ENCODE measurements at places on chromosomes 2 and 18.

DNA sequence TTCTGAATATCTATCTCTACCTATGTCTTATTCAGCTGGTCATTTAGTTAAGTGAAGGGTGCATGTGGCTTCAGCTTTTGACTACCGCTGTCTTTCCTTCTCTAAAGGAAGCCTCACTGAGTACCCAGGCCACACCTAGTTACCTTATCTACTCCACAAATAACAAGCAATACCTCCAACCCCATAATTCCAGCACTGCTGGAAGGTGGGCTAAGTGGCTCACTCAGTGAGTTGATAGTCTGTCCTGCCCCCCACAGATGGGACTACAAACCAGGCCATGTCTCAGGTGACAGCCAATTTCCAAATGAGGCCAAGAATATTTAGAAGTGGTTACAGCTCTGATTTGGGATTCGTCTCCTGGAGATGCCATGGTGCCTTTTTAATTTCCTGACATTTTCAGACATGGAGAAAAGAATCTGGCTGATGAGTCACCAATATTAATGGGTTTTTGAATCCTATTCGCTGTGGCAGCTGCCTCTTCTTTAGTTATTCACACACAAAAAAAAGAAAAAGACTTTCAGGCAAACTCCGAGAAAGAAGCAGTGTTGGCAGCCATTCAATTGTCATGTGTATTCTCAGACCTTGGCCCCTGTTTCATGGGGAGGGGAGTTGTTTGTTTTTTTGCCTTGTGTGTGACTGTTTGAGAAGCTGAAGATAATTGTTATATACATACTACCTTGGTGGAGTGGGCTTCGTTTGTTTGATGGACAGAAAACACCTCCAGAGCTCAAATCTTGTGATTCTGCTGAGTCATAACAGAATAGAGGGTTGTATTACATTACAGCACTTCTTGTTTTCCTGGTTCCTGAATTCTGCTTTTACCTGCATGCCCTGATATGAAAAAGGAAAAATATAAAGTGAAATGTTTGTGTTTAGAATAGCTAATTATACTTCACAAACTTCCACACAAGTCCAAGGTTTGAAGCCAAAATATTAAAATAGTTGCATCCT, 64.2 kb downstream of the SCG2 start:
- DNase-seq: no peak
- no peaks in the 10 kb centered on the region for H3K36me3 ChIP-seq
- no peak overlapping the region for H3K4me3 ChIP-seq
- H3K27ac ChIP-seq: no peak overlapping the region

DNA sequence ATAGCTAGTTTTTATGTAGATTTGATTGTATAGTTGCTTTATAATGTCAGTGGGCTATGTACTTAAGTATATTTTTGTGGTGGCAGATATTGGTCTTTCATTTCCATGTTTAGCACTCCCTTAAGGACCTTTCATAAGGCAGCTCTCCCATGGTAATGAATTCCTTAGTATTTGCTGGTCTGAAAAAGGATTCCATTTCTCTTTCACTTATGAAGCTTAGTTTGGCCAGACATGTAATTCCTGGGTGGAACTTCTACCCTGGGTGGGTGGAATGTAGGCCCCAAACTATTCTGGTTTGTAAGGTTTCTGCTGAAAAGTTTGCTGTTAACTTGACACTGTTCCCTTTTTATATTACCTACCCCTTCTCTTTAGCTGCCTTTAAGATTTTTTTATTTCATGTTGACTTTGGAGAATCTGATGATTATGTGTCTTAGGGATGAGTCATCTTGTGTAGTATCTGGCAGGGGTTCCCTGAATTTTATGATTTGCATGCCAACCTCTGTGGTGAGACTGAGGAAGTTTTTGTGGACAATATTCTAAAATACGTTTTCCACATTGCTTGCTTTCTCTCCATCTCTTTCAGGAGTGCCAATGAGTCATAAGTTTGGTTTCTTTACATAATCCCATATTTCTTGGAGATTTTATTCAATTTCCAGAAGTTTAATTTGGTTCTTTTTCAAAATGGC, 65.4 kb upstream of the VRK2 start:
- H3K4me1 ChIP-seq: no peaks in the 10 kb centered on the region
- no peaks in the 10 kb centered on the region for H3K36me3 ChIP-seq
- DNase-seq: no peak
- no peak overlapping the region for H3K27ac ChIP-seq
- H3K4me3 ChIP-seq: no peak overlapping the region

- peaks cover 8% of the 10 kb centered on the region for H3K36me3 ChIP-seq
- no peak overlapping the region for H3K27ac ChIP-seq
- peak overlapping the region; percentile 45 for H3K4me3 ChIP-seq
- H3K4me1 ChIP-seq: peaks cover 24% of the 10 kb centered on the region
- H3K27me3 ChIP-seq: peaks cover 64% of the 10 kb centered on the region
These were observed 4.7 kb upstream of the SATB2 start for GRCh38 chr2:199462347-199462955.

GRCh38 chr18:48134609-48135008, 204.2 kb upstream of the SMAD2 start:
- H3K4me3 ChIP-seq: no peak overlapping the region
- H3K36me3 ChIP-seq: no peaks in the 10 kb centered on the region
- peaks cover 52% of the 10 kb centered on the region for H3K27me3 ChIP-seq
- H3K4me1 ChIP-seq: peaks cover 10% of the 10 kb centered on the region
- H3K27ac ChIP-seq: no peak overlapping the region

GRCh38 chr2:122390406-122390805, 635.0 kb downstream of the TSN start:
- no peak overlapping the region for H3K4me3 ChIP-seq
- H3K27me3 ChIP-seq: no peaks in the 10 kb centered on the region

DNA sequence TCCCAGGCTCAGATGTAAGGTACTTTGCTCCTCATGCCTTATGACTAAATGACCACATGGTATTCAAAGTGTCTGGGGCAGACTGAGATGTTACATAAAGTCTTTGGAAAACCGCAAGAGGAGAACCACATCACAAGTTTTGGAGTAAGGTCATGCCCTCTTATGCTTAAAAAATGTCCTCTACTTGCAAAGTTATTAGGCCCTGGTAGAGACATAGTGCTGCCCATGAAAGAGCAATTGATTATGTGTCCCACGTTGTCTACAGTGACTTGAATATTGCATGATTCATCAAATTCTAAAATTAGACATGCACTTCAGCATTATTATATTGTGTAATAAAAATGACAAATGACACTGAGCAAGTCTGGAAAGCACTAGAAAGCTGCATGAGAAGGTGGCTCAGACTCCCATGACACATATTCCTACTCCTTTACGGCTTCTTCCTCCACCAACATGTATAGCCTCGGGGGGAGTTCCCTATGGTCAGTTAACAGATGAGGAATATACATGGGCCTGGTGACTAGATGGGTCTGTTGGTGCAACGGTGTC, 602.6 kb upstream of the VRK2 start:
- H3K36me3 ChIP-seq: no peaks in the 10 kb centered on the region
- no peak overlapping the region for H3K4me3 ChIP-seq
- no peak for DNase-seq
- no peaks in the 10 kb centered on the region for H3K27me3 ChIP-seq
- H3K4me1 ChIP-seq: no peaks in the 10 kb centered on the region

- no peak overlapping the region for H3K27ac ChIP-seq
- H3K4me3 ChIP-seq: no peak overlapping the region
- H3K27me3 ChIP-seq: no peaks in the 10 kb centered on the region
These were observed 439.8 kb downstream of the TGIF1 start for GRCh38 chr18:3889803-3890202.

GRCh38 chr2:60450488-60450887, 103.0 kb downstream of the BCL11A start:
- no peaks in the 10 kb centered on the region for H3K27me3 ChIP-seq
- no peaks in the 10 kb centered on the region for H3K36me3 ChIP-seq
- H3K27ac ChIP-seq: peak overlapping the region; percentile 18
- peaks cover 15% of the 10 kb centered on the region for H3K4me1 ChIP-seq
- no peak for DNase-seq

GRCh38 chr18:3013024-3013804, at the start of gene LPIN2:
Gene LPIN2 (minus strand): TSS chr18:3013144. CDS start chr18:2960840, 52,304 bp downstream.
- H3K4me1 ChIP-seq: peaks cover 60% of the 10 kb centered on the region
- peak; percentile 95 for DNase-seq
- no peaks in the 10 kb centered on the region for H3K27me3 ChIP-seq
- peak within 1 kb of the TSS; percentile 89 for H3K27ac ChIP-seq
- peaks cover 33% of the 10 kb centered on the region for H3K36me3 ChIP-seq

GRCh38 chr18:79917853-79918614, 33.4 kb downstream of the SLC66A2 start:
- no peak for DNase-seq
- no peak overlapping the region for H3K4me3 ChIP-seq
- H3K27ac ChIP-seq: no peak overlapping the region
- H3K36me3 ChIP-seq: peaks cover 22% of the 10 kb centered on the region

- peaks cover 1% of the 10 kb centered on the region for H3K36me3 ChIP-seq
- H3K27ac ChIP-seq: no peak overlapping the region
- no peak for DNase-seq
These were observed 215.9 kb downstream of the TMEM247 start for GRCh38 chr2:46695283-46695682.

DNA sequence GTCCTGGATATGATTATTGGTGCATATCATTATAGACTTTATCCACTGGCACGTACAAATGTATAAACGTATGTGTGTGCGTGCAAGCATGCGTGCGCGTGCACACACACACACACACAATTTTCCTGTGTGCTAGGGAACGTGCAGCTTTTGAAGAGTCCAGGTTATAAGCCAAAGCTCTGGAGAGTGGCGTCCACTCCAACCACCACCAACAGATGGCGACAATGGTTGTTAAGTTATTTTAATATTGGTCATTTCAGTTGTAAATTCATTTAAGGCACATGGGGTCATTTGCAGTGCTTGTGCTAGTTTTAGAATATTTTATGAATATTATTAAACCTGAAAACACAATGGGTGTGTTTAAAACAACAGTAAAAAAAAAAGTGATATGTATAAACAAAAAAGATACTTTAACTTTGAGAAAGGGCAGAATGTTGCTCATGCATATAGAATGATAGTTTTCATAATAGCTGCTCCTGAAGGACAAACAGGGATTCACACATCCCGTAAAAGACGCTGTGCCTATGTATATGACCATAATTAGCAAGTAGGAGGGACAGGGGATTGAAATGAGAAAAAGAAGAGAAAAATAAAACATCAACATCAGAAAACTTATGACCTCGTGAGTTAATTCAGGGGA, 124.2 kb upstream of the ITGB6 start:
- H3K4me3 ChIP-seq: no peak overlapping the region
- H3K27me3 ChIP-seq: no peaks in the 10 kb centered on the region

All from activated naive CD8-positive, alpha-beta T cell treated with anti-CD3 and anti-CD28 coated beads, Interleukin-2, amount 50 U/mL, for 24 hours (primary cell).